ENCODE measurements at places on chromosomes 3 and 15. TPM values are rescaled to one million over a fixed set of nuclear protein-coding genes. Genes with fewer than 3 reads are reported as not detected.

RUVBL1 gene
- 106 TPM for polyA plus RNA-seq

- DNase-seq: no peak
Observed at GRCh38 chr3:37147666-37148065, 26.7 kb downstream of the LRRFIP2 start.

DNA sequence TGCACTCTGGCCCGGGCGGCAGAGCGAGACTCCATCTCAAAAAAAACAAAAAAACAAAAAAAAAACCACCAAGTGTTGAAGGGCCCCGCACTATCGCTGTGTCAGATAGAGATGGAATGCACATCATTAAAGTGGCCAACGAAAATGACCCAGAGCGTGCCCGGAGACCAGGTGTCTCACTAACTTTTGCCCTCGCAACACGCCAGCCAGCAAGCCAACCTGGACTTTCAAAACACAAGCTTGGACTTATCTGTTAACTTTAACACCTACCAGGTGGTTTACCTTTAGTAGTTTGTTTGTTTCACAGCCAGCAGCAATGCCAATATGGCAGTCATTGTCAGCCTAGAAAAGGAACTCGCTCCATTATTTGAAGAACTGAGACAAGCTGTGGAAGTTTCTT, 28.6 kb downstream of the FAM174B start:
- DNase-seq: no peak

DNA sequence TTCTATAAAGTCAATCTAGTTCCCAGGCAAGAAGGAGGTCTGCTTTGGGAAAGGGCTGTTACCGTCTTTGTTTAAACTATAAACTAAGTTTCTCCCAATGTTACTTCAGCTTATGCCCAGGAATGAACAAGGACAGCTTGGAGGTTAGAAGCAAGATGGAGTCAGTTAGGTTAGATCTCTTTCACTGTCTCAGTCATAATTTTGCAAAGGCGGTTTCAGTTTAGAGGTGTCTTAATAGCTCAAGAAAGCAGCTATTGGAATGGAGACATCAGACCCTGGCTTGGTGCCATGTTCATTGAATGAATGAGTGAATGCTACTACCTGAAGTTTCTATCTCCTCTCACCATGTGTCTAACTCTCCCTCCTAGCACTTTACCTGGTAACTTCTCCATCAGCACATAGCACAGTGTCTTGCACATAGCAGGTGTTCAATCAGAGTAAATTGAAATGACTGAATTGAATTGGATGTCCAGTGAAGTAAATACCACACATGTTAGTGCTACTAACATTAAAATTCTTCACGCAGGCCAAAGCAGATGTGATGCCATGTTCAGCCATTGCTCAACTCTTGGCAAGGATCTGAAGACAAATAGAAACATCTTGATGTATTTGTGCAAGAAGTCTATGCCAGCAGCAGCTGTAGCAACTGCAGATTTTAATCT, 28.2 kb downstream of the CLEC3B start:
- no peak for DNase-seq

GRCh38 chr15:34861214-34861613, 65.9 kb upstream of the ACTC1 start:
- no peak for DNase-seq

DNA sequence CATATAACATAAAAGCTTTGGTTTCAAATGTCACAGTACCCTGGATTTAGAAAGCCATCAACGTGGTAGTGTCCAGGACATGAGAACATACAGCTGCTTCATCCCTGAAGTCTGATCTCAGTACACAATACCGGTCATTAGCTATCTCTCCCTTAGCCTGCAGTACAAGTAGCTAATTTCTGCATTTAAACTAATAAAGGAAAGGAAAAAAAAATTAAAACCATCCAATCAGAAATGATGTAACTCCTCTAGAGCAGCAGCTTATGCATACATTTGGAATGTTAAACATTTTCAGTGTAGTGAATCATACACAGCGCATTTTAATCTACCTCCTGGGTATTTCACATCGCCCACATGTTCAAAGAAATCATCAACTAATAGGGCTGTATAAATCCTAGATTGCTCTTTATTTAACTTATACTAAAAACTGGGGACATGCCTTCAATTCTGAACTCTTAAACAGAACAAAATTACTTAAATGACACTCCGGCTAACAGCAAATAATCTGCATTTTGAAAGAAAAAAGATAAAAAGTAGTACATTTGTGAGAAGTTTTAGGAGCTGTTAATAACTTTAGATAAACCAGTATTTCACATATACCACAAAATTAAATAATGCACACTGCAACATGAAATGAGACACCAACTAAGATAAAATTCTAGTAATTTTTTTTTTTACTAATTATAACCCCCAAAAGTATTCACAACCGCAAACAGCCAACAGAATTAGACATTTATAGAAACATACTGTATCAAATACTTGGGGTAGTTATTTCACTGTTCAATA, 3.7 kb downstream of the IGF2BP2 start:
- DNase-seq: peak; percentile 83

Data from mammary epithelial cell (primary cell).